IPS DF 6.9 (cell line): ENCODE measurements at places on chromosomes 4 and X.

GRCh38 chrX:25131055-25131454 lies 115.3 kb upstream of the ARX start:
- no peak for DNase-seq

- DNase-seq, result no peak
Observed at GRCh38 chrX:139134316-139134715, 396.2 kb upstream of the F9 start.

GRCh38 chrX:49230500-49231232 lies 2.5 kb downstream of the CACNA1F start:
- no peak for DNase-seq

DNA sequence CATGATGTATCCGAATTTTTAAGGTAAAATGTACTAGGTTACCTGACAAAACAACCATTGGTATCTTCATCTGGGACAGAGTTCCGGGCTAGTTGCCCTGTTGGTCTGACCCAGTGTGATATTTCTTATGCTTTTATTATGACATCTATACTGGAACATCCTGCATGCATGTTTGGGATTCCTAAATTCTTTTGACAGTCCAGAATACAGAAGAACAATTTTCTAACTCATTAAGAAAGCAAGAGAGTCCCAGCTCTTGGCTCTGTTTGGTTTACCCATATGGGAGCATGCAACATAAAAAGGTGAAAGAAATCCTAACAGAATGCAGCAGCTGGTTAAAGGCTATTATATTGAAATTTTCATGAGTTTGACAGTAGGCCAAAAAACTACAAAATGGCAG lies 247.7 kb upstream of the FTHL17 start:
- DNase-seq, result no peak

DNA sequence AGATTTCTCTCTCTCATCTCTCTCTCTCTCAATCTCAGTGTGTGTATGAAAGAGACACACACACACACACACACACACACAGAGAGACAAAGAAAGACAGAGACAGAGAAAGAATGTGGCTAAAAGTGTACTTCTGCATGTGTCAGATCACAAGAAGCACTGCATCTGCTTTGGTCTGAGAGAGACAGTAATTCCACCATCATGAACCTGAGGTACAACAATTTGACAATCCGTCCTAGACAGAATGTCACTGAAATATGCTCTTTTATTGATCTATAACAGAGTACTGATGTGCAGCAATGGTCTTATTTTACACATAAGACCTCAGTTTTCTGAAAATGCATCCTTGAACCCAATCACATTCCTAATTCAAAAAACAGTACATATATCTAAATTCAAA lies 576.2 kb upstream of the SMIM31 start:
- no peak for DNase-seq

GRCh38 chr4:62640296-62640695 lies 1440.2 kb downstream of the ADGRL3 start:
- DNase-seq, result no peak
